ENCODE measurements at places on chromosomes 6 and 20.
A peak's percentile ranks its signal among the peaks of the same experiment; 100 is the strongest.

- DNase-seq = no peak
Measured at GRCh38 chr6:163352011-163352685, 62.4 kb upstream of the QKI start.

DNA sequence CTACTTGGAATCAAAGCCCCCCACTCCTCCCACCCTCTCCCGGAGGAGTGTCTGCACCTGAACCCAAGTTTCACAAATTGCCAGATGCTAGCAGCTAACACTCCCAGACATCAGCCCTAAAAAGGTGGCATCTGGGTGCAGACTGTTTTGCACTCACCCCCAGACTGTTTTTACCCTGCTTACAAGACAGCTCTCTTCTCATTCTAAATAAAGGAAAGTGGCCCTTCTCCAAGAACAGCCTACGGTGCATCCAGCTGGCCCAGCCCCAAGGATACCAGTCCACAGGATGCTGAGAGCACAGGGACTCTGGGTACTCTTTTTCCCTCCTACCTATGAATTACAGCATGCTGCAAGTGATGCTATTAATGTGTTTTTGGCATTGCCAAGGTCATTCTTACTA lies 842.0 kb upstream of the FLRT3 start:
- DNase-seq = no peak

GRCh38 chr6:20559924-20560551 lies 25.8 kb downstream of the CDKAL1 start:
- DNase-seq = no peak

- DNase-seq = no peak
Measured at GRCh38 chr6:33633084-33633461, 12.0 kb downstream of the ITPR3 start.

- no peak for DNase-seq
Measured at GRCh38 chr20:21371193-21371592, 26.1 kb downstream of the NKX2-4 start.

GRCh38 chr20:33684533-33685327 lies 1.5 kb downstream of the E2F1 start:
- DNase-seq = no peak

- DNase-seq = no peak
Measured at GRCh38 chr20:59151391-59151790, 12.2 kb upstream of the ZNF831 start.

GRCh38 chr20:48613926-48614325 lies 213.9 kb downstream of the PREX1 start:
- no peak for DNase-seq

DNA sequence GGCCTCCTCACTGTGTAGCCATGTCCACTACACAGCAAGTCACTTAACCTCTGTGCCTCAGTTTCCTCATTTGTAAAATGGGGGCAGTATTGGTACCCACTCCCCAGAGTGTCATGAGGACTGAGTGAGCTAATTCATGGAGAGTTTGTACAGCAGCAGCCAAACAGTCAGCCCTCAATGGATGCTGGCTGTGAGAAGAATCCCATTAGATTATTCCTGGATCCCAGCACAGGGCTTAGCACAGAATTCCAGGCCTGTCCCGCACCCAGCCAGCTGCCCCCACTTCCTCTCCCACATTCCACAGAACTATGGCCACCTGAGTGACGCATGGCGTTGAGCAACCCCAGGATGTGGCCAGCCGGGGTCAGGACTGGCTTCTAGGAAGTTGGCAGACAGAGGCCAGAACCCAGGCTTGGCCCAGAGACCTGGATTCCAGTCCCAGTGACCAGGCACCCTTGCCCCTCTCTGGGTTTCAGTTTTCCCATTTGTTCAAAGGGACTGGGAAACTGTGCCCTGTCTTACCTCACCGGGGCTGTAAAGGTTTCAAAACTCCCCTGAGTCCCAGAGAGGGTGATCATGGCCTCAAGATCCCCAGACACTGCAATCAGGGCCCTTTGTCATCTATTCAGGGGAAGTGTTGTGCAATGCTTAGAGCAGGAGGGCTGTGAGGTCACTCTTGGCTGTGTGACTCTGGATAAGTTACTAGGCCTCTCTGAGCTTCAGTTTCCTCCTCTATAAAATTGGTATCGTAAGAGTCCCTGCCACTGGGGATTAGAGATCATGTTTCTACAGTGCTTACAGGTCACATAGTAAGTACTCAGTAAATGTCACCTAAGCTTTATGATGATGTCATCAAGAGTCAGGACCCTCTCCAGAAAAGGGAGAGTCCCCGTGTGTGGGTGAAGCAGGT lies 3.0 kb upstream of the TGM2 start:
- no peak for DNase-seq

DNA sequence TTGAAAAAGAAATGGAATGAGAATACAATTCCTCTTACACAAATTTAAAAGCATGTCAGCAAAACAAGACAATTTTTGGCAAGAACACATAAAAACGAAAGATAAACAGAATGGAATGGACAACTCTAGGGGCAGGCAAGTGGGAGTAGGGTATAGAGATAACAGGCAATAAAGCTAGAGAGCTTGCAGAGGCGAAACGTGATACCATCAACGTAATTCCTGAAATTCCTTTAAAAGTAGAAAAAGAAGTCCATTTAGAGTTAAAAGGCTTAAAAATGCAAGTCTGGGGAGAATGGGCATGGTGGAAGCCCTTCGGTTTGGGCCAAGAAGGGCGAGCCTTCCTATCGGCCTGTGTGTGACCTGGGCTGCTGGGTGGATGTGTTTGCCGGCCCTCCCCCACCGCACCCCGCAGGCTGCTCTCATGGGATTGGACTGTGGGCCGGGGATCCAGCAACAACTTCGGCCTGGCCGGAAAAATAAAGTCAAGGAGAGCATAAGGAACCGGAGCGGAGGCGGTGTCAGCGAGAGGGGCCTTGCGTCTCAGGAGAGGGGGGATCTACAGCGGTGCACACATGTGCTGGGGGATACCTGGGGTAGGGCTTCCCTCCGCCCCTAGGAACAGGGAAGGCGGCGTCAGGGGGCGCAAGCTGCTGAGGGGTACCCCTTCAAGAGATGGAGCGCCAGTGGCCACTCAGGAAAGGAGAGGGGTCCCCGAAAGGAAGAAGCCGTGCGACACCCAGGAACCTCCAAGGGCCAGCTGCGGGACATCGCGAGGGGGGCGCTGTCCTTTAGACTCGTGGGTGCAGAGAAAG lies 4.1 kb downstream of the TMEM239 start:
- DNase-seq = no peak

GRCh38 chr20:13995841-13996240 lies 525 bp downstream of the MACROD2 start:
- DNase-seq = peak; percentile 45

- no peak for DNase-seq
Measured at GRCh38 chr6:170041526-170041925, 249.4 kb downstream of the DLL1 start.

DNA sequence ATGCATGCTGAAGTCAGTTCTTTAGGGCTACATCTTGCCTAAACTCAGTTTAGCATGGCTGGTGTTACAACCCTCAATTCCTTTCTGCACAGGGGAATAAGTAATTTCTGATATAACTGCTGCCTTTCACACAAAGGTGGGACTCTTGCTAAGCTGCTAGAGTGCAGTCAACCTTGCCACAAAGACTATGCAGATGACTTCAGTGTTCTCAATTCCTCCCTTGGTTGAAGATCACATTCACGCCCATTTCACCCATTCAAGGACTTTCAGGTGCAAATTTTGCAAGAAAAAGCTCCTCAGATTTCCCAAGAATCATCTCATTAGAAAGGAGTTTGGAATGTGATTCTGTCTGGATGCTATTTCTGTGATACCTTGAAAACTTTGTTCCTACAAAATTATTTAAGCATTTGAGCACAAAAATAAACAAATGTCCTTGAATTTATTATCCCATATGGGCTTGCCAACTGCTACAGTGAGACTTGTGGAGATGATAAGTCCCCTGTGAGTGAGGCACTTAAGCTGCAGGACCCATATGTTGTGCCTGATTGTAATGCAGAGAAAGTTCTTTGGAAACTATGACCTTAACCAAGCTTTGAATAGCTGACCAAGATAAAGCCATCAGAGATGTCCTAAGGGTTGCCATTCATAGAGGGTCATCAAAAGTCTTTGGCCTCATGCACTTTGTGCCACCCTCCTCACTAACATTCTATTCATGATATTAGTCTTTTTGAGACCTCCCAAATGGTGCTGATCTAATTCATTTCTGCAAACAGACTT lies 111.8 kb downstream of the PLCB4 start:
- no peak for DNase-seq
